ENCODE measurements at places on chromosomes 13 and 19.
A peak's percentile ranks its signal among the peaks of the same experiment; 100 is the strongest.

DNA sequence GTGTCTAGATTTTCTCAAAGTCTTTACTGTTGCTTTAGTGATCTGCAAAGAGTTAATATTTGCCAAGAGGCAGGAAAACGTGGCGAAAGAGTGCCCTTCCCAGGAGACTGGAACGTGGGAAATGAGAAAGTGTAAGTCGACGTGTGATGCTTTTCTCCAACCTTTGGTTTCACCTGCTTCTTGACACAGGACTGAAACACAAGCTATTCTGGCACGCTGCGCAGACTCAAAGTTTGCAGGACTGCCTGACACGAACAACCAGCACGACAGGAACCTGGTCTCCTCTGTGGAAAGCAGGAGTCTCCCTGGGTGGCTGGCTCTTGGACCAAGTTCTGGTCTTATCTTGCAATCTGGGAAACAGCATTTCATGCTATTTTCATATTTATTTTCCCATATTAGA is 28.6 kb downstream of the RFXAP start:
- H3K4me1 ChIP-seq, result no peaks in the 10 kb centered on the region
- no peak overlapping the region for H3K4me3 ChIP-seq
- H3K27me3 ChIP-seq, result no peaks in the 10 kb centered on the region
- H3K27ac ChIP-seq, result no peak overlapping the region
- H3K36me3 ChIP-seq, result no peaks in the 10 kb centered on the region

- H3K27ac ChIP-seq, result no peak overlapping the region
- no peak overlapping the region for H3K4me3 ChIP-seq
- H3K4me1 ChIP-seq, result peaks cover 16% of the 10 kb centered on the region
- no peaks in the 10 kb centered on the region for H3K27me3 ChIP-seq
- H3K36me3 ChIP-seq, result no peaks in the 10 kb centered on the region
- no peak for DNase-seq
Observed at GRCh38 chr13:51525567-51526167, 58.6 kb upstream of the WDFY2 start.

DNA sequence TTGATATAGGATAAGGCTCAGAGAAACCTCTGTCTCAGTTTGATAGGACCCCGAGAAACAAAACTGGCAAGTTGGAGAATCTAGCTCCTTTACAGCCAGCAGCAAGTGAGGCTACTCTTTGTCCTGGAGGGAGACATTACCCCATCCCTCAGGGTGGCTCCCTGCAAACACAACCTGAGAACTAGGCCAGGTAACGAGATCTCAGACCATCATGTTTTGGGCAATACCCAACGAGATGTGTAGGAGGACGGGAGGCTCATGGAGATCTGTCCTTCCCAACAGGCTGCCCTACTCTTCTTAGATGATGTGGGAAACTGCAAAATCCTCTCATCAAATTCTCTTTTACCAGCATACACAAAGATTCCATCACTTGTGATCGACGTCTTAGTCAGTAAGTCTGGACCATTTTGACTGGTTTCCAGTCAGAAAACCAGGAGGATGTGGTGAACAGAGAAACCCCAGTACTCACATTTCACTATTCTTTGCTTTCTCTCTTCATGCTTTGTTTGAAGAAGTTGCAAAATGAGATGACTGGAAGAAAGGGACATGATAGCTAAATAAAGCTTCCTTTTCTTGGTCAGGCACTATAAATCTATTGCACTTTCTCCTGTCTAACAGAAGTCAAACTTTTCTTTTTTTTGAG is 6.0 kb upstream of the CTU1 start:
- H3K4me3 ChIP-seq, result no peak overlapping the region
- no peaks in the 10 kb centered on the region for H3K36me3 ChIP-seq
- no peaks in the 10 kb centered on the region for H3K27me3 ChIP-seq
- no peak for DNase-seq

DNA sequence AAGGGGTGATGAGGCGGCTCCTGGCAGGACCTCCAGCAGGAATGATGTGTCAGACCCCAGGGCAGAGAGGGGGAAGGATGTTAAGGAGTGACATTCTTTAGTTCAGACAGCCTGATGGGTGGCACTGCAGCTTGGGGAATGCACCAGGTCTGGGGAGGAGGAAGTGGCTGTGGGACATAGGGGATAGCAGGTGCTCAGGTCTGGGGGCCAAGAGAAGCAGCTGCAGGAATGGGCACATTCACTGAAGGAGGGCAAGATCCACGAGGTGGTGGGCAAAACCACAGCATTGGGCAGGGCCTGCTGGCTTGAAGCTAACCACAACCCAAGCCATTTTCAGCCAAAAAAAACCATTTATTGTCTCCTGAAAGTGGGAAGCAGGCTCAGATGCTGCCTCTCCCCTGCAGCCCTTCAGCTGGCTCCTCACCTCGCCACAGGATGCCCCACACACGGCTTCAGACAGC is 26.5 kb downstream of the COMP start:
- DNase-seq, result no peak
- H3K4me3 ChIP-seq, result no peak overlapping the region
- no peak overlapping the region for H3K27ac ChIP-seq
- peaks cover 2% of the 10 kb centered on the region for H3K36me3 ChIP-seq
- H3K27me3 ChIP-seq, result no peaks in the 10 kb centered on the region
- H3K4me1 ChIP-seq, result peaks cover 19% of the 10 kb centered on the region

DNA sequence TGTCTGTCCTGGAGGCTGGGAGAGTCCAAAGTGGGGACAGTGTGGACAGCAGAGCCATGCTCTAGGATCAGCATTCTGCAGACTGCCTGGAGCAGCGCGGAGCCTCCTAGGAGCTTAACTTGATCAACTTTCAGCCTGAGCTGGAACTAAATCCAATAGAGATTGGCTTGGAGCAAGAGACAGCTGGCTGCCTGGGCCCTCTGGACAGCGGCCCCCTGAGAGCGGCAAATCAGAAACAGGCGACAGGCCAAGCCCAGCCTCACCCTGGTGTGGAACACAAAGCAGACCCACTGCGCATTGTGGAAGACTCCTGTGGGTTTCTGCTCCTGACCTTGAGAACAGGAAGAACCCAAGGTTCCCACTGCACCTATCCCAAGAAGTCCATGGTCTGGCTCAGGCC is 462.2 kb downstream of the TSHZ3 start:
- H3K27ac ChIP-seq, result no peak overlapping the region
- no peaks in the 10 kb centered on the region for H3K36me3 ChIP-seq
- peaks cover 7% of the 10 kb centered on the region for H3K4me1 ChIP-seq
- no peaks in the 10 kb centered on the region for H3K27me3 ChIP-seq

DNA sequence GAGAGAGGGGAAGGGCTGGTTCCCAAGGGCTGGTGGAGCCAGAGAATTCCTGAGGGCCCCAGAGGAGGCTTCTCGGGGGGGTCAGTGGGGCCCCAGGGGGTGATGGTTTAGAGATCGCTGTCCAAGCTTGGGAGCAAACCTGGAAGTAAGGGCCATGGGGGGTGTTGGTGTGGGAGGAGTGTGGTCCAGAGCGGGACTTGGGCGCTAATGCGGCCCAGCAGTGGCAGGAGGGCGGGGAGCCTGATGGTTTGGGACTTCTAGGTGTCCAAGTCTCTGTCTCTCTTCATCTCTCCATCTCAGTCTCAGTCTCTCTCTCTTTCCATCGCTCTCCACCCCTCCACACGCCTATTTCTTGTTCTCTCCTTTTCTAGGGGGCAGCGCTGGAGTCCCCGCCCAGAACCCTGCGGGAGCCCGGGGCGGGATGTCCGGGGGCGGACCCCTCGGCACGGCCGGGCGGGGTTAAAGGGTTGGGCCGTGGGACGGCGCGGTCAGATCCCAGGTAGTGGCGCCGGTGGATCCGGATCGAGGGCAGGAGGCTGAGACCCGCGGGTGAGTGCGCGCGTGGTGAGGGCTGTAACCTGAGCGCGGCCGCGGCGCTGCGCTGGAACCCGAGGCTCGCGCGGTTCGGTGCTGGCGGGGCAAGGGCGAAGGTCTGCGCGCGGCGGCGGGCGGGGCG is at the start of gene CYP4F22:
Gene CYP4F22, plus strand, starts transcription at position 491 of the 676 bp plus-strand sequence. CDS start 16,812 bp downstream, outside the sequence.
- H3K27me3 ChIP-seq, result no peaks in the 10 kb centered on the region
- no peaks in the 10 kb centered on the region for H3K36me3 ChIP-seq
- no peak within 1 kb of the TSS for H3K27ac ChIP-seq
- peaks cover 15% of the 10 kb centered on the region for H3K4me1 ChIP-seq
- peak within 1 kb of the TSS; percentile 51 for H3K4me3 ChIP-seq
- DNase-seq, result peak; percentile 27

DNA sequence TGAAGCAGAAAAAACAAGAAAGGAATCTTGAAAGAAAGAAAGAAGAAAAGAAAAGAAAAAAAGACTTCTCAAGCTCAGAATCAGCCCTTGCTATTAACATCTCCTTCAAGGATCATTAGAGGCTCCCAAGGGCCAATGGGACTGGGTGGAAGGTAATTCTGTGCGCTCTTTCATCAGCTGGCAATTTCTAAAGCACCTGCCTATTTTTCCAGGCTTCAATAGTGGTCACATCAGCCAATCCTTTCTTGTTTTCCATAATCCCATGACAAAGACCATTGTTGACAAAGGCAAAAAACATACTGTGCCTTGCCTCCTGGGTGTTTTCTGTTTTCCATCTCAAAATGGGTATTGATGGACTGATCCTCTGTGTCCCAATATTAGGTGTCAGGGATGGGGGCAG is 88.2 kb upstream of the TSC22D1 start:
- no peak overlapping the region for H3K4me3 ChIP-seq
- no peak for DNase-seq
- H3K36me3 ChIP-seq, result no peaks in the 10 kb centered on the region
- no peaks in the 10 kb centered on the region for H3K4me1 ChIP-seq
- no peaks in the 10 kb centered on the region for H3K27me3 ChIP-seq

GRCh38 chr13:113138792-113139551 is 16.4 kb downstream of the F10 start:
- peaks cover 8% of the 10 kb centered on the region for H3K27me3 ChIP-seq
- H3K4me1 ChIP-seq, result no peaks in the 10 kb centered on the region

- DNase-seq, result peak; percentile 3
- H3K27me3 ChIP-seq, result peaks cover 13% of the 10 kb centered on the region
- H3K4me3 ChIP-seq, result no peak overlapping the region
Observed at GRCh38 chr13:25440061-25440460, 68.3 kb downstream of the ATP8A2 start.

- H3K27ac ChIP-seq, result no peak overlapping the region
- no peaks in the 10 kb centered on the region for H3K27me3 ChIP-seq
- peaks cover 5% of the 10 kb centered on the region for H3K4me1 ChIP-seq
- peaks cover 8% of the 10 kb centered on the region for H3K36me3 ChIP-seq
- H3K4me3 ChIP-seq, result no peak overlapping the region
- DNase-seq, result peak; percentile 71
Observed at GRCh38 chr19:54439174-54439851, 9.7 kb upstream of the LENG8 start.

GRCh38 chr13:40982772-40983171 is 36.3 kb downstream of the ELF1 start:
- peaks cover 78% of the 10 kb centered on the region for H3K4me1 ChIP-seq
- H3K27me3 ChIP-seq, result no peaks in the 10 kb centered on the region
- peak overlapping the region; percentile 98 for H3K27ac ChIP-seq
- peak overlapping the region; percentile 75 for H3K4me3 ChIP-seq
- H3K36me3 ChIP-seq, result peaks cover 14% of the 10 kb centered on the region
- peak; percentile 97 for DNase-seq

DNA sequence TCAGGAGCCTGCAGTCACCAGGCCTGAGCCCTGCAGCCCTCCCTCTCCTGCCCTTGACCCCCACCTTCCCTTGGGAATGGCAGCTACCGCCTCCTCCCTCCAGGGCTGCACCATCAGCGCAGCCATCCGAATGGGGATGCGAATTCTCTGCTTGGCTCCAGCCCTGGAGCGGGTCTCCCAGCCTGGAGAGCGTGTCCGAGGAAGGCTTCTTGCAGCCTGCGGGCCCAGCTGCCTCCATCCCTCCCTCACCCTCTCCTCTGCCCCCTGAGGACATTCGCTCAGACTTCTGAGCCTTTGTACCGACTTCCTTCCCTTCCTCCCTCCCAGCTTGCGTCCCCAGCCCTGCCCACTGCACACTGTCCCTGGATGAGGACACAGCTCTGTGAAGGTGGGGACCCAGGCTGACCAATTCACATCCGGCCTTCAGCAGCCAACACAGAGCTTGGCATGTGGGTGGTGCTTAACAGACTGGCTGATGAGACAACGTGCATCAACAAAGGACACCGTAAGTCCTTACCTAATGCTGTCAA is 6.0 kb upstream of the NKPD1 start:
- no peaks in the 10 kb centered on the region for H3K27me3 ChIP-seq
- no peak overlapping the region for H3K4me3 ChIP-seq
- H3K4me1 ChIP-seq, result peaks cover 3% of the 10 kb centered on the region
- H3K27ac ChIP-seq, result no peak overlapping the region
- H3K36me3 ChIP-seq, result no peaks in the 10 kb centered on the region

DNA sequence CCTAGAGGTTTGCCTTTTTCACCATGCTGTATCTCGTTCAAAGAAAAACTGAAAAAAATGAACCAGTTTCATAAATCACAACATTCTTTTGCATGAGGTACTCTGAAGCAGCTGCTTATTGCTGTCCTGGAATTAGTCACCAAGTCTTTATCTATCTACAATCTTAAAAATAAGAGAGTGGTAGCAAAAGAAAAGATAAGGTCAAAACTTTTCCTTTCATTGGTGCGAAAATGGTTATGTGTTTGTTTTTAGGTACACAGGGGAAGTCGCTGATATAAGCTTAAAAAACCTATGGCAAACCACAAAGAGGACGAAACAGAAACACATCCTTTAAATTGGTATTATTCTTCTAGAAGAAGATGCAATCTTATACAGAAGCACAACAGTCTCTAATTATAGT is 20.7 kb downstream of the OBI1 start:
- no peak overlapping the region for H3K27ac ChIP-seq
- no peaks in the 10 kb centered on the region for H3K4me1 ChIP-seq
- peaks cover 15% of the 10 kb centered on the region for H3K36me3 ChIP-seq
- H3K4me3 ChIP-seq, result no peak overlapping the region
- no peaks in the 10 kb centered on the region for H3K27me3 ChIP-seq

GRCh38 chr19:55661826-55662225 is 7.0 kb downstream of the U2AF2 start:
- H3K4me1 ChIP-seq, result peaks cover 18% of the 10 kb centered on the region
- H3K27ac ChIP-seq, result no peak overlapping the region
- H3K36me3 ChIP-seq, result peaks cover 90% of the 10 kb centered on the region
- no peaks in the 10 kb centered on the region for H3K27me3 ChIP-seq

DNA sequence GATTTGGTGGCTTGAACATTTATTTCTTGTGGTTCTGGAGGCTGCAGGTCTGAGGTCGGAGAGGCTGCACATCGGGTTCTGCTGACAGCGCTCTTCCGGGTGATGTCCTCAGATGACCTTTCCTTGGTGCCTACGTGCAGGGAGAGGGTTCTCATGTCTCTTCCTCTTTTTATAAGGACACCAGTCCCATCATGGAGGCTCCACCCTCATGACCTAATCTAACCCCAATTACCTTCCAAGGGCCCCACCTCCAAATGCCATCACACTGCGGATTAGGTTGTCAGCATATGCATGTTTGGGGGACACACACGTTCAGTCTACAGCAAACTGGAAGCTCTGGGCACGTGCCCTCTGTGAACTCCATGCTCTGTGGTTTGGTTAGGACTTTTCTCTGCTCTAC is 338.6 kb downstream of the FGF9 start:
- DNase-seq, result peak; percentile 10
- H3K27me3 ChIP-seq, result no peaks in the 10 kb centered on the region
- no peaks in the 10 kb centered on the region for H3K36me3 ChIP-seq
- H3K27ac ChIP-seq, result no peak overlapping the region
- H3K4me3 ChIP-seq, result no peak overlapping the region
- H3K4me1 ChIP-seq, result no peaks in the 10 kb centered on the region

DNA sequence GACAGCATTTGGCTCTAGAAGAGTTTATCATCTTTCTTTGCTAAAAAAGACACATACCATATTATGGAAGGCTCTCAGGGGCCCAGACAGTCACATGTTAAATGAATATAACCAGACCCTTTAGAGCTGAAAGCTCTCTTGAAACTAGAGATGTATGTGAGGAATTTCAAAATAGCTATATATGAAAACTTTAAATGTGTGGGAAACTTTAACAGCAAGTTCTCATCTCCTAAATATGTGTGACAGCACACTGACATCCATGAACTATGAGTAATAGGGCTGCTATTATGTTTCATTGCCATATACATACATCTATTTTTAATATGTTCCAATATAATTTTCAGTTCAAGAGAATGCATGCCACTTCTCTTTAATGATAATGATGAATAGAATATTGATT is 509.5 kb downstream of the GPC6 start:
- no peak overlapping the region for H3K4me3 ChIP-seq
- DNase-seq, result no peak
- no peaks in the 10 kb centered on the region for H3K36me3 ChIP-seq
- no peak overlapping the region for H3K27ac ChIP-seq
- H3K27me3 ChIP-seq, result no peaks in the 10 kb centered on the region

Data from common myeloid progenitor, CD34-positive (primary cell).